ENCODE measurements at places on chromosomes 13 and 19.

DNA sequence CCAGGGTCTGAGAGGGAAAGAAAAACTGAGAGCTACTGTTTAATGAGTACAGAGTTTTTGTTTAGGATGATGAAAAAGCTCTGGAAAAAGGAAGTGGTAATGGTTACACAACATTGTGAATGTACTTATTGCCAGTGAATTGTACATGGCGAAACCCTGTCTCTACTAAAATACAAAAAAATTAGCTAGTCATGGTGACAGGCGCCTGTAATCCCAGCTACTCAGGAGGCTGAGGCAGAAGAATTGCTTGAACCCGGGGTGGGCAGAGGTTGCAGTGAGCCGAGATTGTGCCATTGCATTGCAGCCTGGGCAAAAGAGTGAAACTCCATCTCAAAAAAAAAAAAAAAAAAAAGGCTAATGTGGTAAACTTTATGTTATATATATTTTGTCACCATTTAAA, 96.3 kb downstream of the VWA8 start:
- H3K27me3 ChIP-seq, result no peaks in the 10 kb centered on the region
- H3K27ac ChIP-seq, result no peak overlapping the region
- no peaks in the 10 kb centered on the region for H3K4me1 ChIP-seq
- DNase-seq, result no peak
- peaks cover 10% of the 10 kb centered on the region for H3K36me3 ChIP-seq
- H3K4me3 ChIP-seq, result no peak overlapping the region

DNA sequence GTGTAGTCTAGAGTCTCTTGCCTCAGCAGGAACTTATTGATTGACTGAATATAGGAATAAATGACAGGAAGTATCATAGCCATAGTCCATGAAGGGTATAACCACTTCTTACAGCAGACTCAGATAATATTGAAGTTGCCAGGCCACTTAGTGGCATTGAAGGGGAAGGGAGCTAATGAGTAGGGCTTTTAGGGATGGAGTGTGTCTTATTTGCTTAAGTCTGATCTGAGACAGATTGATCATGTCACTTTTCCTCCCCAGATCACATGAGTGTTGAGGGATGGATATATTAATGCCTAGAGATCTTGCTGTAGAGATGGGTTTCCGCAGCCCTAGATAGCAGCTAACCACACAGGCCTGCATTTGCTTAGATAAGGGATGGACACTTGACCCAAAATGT, 62.2 kb upstream of the NBEA start:
- no peak overlapping the region for H3K4me3 ChIP-seq
- no peaks in the 10 kb centered on the region for H3K4me1 ChIP-seq
- DNase-seq, result no peak
- H3K27ac ChIP-seq, result no peak overlapping the region
- no peaks in the 10 kb centered on the region for H3K36me3 ChIP-seq
- H3K27me3 ChIP-seq, result no peaks in the 10 kb centered on the region

DNA sequence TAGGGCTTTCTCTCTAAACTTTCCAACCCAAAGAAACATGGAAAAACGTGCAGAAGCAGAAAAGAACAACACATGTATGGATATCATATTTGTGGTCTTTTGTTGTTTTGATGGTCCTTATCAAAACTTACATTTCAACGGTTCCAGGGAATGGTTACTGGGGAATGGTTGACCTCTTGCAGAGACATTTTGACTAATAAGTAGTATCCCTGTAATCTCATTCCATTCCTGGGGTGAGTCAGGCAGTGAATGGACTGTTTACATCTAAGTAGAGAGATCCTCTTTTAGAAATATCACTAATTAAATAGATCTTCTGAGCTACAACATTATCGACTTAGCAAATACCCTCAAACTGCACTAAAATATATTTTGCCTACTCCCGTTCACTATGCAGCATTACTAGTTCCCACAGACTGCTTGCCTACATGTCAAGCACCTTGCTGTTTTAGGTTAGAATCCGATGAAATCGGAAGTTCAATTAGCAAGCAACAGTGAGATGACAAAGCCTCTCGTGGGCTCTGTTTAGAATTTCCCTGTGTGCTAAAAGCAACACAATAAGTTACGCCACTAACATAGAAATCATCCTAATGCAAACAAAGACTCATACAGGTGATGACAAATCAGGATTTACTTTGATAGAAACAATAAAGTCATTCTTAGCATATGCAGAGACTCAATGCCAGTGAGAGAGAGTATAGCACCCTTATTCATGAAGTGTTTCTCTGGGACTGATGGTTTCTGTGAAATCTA, 797.7 kb upstream of the ARGLU1 start:
- no peaks in the 10 kb centered on the region for H3K36me3 ChIP-seq
- no peak for DNase-seq
- no peaks in the 10 kb centered on the region for H3K4me1 ChIP-seq
- no peak overlapping the region for H3K27ac ChIP-seq

DNA sequence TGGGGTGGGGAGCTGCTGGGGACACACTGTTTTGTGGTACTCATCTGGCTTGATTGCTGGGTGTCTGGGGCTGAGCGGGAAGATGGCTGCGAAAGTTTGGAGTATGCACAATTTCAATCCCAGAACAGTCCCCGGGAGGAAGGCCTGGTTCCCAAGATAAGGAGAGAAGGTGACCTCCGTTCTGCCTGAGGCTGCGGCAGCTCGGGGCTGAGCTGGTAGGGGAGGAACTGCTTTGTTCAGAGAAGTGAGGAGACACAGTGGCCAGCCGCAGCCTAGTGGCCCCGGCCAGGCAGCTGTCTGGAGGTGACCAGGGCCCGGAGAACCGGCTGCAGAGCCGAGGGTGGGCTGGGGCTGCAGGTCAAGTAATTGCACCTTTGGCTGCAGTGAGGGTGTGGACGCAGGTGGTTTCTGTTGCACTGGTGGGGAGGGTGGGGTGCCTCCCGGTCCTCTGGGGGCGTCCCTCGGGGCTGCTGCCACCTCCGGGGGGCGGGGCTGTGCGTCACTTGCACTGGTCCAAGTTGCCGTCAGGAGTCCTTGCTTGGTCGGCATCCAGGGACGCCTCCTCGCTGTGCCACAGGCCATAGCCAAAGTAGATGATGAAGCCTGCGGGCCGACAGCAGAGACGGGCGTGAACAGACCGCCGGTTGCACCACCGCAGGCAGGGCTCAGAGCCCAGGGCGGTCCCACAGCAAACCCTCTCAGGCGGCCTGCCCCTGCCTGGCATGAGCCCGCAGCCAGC, 81.3 kb downstream of the SLC7A1 start:
- no peaks in the 10 kb centered on the region for H3K27me3 ChIP-seq
- H3K36me3 ChIP-seq, result peaks cover 43% of the 10 kb centered on the region
- DNase-seq, result no peak
- no peak overlapping the region for H3K4me3 ChIP-seq
- peaks cover 2% of the 10 kb centered on the region for H3K4me1 ChIP-seq
- H3K27ac ChIP-seq, result no peak overlapping the region

- H3K27me3 ChIP-seq, result no peaks in the 10 kb centered on the region
- no peak for DNase-seq
- no peak overlapping the region for H3K4me3 ChIP-seq
- no peak overlapping the region for H3K27ac ChIP-seq
- no peaks in the 10 kb centered on the region for H3K4me1 ChIP-seq
- no peaks in the 10 kb centered on the region for H3K36me3 ChIP-seq
Observed at GRCh38 chr13:90365130-90365529, 982.4 kb upstream of the MIR17HG start.

DNA sequence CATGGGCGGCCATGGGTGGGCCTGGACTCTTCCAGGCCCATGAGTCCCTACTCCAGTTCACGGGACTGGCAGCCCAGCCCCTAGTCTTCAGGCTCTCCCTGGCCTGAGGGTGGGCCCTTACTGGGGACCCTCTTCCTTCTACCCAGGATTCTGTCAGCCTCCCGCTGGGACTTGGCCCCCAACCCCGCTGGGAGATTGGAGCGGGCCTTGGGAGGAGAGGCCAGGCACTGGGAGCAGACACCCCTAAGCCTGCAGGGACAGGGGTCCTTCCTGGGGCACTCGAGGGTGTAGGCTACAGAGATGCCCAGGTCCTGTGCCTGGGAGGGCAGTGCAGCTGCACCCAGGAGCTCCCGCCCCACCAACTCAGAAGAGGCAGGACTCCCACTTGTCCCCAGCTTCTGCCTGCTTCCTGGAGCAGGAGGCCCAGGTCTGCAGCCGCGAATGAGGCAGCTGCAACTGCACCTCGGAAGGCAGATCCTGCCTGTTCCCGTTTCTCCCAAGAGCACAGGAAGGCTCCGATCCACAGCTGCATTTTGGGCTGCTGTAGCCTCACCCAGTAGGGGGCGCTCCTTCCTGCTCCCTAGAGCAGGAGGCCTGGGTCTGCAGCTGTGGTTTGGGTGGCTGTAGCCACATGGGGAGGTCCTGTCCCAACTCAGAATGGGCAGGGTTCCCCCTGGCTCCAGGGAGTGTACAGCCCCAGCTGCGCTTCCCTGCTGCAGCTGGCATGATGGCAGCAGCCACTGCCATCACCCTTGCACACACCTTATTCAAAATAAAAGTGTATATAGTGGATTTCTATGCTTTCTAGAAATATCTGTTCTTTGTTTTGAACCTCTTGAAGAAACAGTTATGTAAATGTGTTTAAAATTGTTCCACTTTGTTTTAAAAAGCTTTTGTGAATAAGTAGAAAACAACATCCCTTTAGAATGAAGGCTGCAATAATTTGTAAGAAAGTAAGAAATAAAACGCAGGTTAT, 46.8 kb downstream of the TEX26 start:
- no peaks in the 10 kb centered on the region for H3K36me3 ChIP-seq
- H3K27ac ChIP-seq, result no peak overlapping the region
- DNase-seq, result no peak
- H3K4me3 ChIP-seq, result no peak overlapping the region
- H3K27me3 ChIP-seq, result no peaks in the 10 kb centered on the region

DNA sequence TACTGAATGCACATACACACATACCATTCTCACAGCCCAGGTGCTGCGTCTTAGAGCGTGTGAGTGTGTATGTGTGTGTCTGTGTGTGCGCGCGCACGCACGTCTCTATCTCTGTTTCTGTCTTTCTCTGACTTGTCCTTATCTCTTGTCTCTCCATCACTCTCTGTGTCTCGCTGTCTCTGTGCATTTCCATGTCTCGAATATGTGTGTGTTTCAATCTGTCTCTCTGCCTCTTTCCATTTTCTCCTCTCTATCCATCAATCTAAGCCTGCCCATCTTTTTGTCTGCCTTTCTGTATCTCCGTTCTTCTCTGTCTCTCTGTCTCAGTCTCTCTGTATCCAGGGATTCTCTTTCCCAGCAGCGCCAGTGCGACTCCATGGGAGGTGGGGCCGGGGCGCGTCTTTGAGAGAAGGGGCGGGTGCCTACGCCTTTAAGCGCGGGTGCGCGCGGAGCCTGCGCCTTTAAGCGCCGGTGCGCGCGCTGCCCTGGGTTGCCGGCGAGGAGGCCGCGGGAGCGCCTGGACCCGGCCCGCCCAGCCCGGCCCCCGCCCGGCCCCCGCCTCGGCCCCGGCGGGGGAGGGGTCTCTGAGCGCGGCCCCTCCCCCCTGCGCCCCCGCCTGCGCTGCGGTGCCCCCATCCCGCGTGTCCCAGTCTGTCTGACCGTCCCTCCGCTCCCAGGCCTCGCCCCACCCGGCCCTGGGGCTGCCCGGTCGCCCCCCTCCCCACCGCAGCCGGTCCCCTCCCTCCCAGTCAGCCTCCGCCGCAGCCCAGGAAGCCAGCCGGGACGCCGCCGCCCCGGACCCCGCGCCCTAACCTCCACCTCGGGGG, at the start of gene LRFN3:
Gene LRFN3, plus strand, starts transcription at position 464 of the 827 bp plus-strand sequence. CDS start 3,052 bp downstream, outside the sequence.
- peaks cover 32% of the 10 kb centered on the region for H3K4me1 ChIP-seq
- no peaks in the 10 kb centered on the region for H3K27me3 ChIP-seq
- peak within 1 kb of the TSS; percentile 89 for H3K4me3 ChIP-seq

DNA sequence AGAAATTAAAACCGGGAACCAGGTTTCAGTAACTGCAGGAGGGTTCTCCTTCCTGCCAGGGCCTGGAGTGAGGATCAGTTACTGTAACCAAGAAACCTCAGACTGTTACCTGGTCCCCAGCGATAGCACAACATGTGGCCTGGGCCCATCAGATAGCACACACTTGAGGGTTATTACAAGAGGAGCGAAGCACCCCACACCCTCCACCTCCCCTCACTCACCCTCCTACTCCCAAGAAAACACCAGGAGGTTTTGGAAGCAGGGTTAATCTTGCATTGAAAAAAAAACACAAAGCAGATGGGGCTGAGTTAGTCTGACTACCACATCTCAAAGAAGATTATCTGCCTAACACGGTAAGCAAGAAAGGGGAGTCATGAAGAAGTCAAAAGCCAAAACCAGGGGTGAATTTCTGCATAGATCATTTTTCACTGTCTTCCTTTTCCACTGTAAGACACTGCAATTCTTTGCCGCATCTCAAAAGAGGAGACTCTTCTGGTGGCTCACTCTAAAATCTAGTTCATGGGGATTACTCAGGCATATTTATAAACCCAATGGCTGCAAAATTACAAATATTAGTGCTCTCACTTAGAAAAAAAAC, 75.9 kb upstream of the DOCK9 start:
- DNase-seq, result no peak
- H3K36me3 ChIP-seq, result no peaks in the 10 kb centered on the region
- no peaks in the 10 kb centered on the region for H3K27me3 ChIP-seq
- no peak overlapping the region for H3K4me3 ChIP-seq
- peaks cover 30% of the 10 kb centered on the region for H3K4me1 ChIP-seq

DNA sequence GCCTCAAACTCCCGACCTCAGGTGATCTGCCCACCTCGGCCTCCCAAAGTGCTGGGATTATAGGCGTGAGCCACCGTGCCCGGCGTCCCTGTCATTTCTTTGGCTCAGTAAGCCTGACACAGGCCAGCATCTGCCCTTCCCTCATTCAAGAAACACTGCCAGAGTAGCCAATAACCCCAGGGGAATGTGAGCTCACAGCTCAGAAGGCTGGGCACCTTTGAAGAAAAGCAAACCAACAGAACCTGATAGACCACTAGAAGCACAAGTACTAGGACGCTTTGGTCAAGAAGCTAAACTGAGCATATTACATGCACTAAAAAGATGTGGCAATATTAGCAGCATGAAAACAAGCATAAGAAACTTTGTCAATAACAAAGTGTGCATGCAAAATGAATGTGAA, 14.2 kb downstream of the SIGLEC5 start:
- DNase-seq, result no peak
- no peaks in the 10 kb centered on the region for H3K4me1 ChIP-seq
- no peak overlapping the region for H3K4me3 ChIP-seq
- H3K27me3 ChIP-seq, result no peaks in the 10 kb centered on the region

- DNase-seq, result no peak
- no peak overlapping the region for H3K4me3 ChIP-seq
- H3K36me3 ChIP-seq, result no peaks in the 10 kb centered on the region
- no peak overlapping the region for H3K27ac ChIP-seq
- H3K4me1 ChIP-seq, result no peaks in the 10 kb centered on the region
Observed at GRCh38 chr13:108044954-108045353, 170.4 kb downstream of the LIG4 start.

GRCh38 chr13:65260946-65261891, 1968.9 kb downstream of the PCDH9 start:
- no peak for DNase-seq
- H3K27me3 ChIP-seq, result no peaks in the 10 kb centered on the region
- H3K4me3 ChIP-seq, result no peak overlapping the region

DNA sequence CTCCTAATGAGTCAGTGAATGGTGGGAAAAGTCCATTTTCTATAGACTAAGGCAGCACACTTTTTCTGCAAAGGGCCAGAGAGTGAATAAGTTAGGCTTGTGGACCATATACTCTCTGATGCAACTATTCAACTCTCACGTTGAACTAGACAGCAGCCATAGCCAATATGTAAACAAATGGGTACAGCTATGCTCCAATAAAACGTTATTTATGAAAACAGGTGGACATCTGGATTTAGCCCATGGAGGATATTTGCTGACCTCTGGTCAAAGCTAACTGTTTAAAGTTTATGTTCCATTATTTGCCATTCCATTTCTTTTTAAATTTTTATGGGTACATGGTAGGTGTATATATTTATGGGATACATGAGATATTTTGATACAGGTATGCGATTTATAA, 4.7 kb upstream of the CCDC169 start:
- H3K4me1 ChIP-seq, result no peaks in the 10 kb centered on the region
- DNase-seq, result no peak
- H3K27me3 ChIP-seq, result no peaks in the 10 kb centered on the region
- peaks cover 4% of the 10 kb centered on the region for H3K36me3 ChIP-seq
- no peak overlapping the region for H3K27ac ChIP-seq
